ENCODE measurements at places on chromosomes 3 and 15.
A peak's percentile ranks its signal among the peaks of the same experiment; 100 is the strongest.

- DNase-seq: no peak
These were observed 4.1 kb downstream of the FGD5 start for GRCh38 chr3:14822670-14823390.

DNA sequence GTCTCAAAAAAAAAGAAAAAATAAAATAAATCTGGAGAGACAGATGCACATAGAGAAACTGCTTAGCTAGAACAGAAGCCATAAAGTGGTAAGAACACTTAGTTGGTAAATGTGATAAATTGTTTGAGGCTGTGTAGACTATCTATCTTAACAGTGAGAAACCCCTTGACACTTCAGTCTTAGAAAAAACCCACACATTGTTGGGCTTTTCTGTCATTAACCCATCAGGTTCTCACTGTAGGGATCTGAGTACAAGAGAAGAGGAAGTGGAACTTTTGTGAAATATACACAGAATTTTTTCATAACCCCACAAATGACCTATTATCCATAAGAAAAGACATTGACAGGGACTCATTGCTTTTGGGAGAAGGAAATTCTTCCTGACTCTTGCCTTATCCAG lies 24.4 kb downstream of the TP63 start:
- no peak for DNase-seq

- no peak for DNase-seq
These were observed 10.3 kb downstream of the ATG7 start for GRCh38 chr3:11282250-11283138.

DNA sequence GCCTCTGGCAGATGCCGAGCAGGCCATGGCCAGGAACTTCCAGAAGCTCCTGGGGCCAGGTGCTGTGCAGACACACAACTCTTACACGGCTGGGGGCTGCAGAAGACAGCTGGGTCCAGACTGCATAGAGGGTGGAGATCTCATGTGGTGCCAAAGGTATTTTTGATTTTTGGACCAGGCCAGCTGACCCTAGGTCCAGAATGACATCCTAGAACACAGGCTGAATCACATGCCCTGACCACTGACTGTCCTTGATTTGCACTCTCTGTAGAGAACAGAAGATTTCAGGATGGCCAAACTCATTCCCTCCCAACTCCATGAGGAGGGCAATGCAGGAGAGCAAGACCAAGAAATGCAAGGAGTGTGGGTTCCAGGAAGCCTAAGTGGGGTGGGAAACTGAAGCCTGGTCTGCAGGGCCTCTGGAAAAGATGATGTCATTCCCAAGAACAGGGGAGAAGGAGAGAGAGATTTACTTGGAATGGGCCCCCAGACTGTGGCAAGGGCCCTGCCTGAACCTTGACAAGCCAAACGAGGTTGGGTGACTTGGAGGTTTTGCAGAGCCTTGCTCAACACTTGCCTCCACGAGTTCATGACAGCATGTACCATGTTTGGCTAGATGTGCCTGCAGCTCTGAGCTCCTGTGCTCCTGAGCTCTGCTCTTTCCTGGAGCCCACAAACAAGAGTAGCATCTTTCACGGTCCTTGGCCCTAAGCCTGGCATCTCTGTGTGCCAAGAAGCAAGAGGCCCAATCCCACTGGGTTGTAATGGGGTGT lies 38.5 kb upstream of the CTSH start:
- DNase-seq: no peak

DNA sequence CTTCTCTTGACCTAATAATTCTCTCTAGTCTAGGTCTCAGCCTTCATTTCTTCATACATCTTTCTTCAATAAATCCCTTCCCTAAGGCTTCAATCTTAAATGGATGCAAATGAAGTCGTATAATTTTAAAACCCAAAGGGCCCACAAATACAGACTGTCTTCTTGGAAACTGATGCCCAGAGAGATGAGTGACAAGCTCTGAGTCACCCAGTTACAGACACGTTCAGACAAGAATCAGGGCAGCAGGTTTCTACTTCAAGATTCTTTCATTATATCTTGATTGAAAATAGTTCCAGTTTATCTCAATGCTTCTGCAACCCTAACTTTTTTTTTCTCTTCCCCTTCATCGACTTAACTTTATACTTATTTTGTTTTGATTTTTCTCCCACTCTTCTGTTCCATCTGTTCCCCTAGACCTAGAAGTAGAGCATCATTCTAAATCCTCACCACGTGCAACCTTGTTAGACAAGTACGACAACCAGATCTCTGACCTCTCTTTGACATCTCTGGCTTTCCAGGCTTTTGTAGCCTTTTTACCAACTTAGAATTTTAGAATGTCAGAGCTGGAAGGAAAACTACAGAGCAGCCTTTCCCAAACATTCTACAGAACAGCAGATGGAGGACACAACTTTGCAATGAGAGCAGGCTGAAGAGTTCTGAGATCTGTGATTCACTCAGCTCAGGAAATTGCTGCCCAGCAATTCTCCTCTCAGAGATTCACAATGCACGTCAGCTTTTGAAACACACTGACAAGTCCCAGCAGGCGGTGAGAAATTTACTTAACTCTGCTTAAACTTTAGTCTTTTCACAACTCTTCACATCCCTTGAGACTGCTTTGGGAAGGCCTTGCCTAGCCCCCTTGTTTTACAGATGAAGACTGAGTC lies 25.3 kb downstream of the NCEH1 start:
- DNase-seq: no peak

- no peak for DNase-seq
These were observed 19.4 kb downstream of the RBP1 start for GRCh38 chr3:139519998-139520737.

DNA sequence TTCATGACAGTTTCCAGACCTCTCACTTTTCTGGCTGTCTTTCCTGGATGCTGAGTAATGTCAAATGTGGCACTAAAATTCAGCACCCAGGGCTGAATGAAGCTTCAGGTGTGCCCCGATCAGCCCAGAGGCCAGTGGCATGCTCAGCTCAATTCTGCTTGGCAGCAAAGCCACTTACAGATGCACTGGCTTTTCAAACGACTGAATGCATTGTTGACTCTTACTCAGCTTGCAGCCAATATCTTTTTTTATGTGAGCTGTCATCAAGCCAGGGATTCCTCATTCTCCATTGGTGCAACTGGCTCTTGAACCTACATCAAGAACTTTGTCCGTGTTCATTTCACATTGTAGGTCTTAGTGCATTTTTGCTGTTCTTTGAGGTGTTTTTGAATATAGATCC lies 60.7 kb downstream of the ZDHHC19 start:
- DNase-seq: no peak

DNA sequence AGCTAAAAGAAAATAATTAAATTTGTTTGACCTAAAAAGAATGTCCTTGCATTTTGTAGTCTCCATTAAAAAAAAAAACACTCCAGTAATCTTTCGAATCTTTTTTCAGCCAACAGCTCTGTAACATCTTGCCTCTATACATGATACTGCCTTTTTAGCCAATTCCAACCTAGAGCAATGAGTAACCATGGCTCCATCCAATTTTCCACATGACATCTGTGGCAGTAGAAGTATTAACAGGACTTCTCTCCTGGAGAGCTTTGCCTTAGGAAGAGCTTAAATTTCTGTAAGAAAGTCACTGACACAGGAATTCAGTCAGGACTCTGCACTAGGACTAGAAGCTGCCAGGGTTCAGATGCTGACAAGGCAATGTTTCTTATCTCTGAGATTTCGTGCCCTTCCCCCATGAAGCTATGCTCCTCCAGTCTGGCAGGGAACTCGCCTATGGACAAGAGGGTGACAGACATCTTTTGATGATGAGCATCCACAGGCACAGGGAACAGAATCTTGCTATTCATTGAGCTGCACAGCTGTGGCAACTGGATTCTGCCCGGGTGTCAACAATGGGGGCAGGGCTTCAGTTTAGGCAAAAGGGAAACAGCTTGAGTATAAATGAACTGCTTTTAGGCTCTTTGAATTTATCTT lies 81.8 kb downstream of the ALCAM start:
- no peak for DNase-seq

GRCh38 chr3:7263347-7264195 lies 402.7 kb downstream of the GRM7 start:
- DNase-seq: no peak

DNA sequence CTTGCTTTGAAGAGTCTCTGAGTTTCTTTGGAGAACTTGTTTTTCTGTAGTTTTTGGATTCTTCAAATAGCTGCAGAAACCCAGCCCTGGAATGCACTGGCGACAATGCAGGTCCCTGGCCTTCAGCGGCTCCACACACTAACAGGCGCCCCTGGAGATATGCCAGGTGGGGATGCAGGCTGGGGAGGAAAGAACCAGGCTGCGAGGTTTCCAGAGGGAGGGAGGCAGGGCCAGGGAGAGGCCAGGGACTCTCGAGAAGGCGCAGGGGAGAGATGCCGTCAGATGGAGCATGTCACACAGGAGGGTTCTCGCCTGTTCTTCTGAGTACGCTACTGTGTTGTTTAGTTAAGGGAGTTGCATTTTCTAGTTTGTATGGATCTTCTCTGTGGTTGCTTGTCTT lies 283.1 kb downstream of the GABRG3 start:
- no peak for DNase-seq

DNA sequence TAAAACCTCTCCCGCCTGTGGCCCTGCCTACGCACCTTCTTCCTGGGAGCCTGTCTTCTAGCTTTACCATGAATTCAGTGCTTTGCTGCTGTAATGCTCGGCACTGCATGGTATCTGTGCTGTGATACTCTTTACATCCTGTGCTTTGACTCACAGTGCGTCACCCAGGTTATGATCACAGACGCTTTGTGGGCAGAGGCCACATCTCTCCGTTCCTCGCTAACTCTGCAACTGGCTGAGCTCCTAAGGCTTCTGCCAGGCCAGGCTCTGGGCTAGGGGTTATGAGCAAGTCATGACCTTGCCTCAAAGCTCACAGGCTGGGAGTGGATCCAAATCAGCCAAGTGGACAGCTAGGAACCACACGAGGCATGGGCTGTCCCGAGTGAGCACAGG lies 23.2 kb downstream of the SPTBN5 start:
- DNase-seq: no peak

- no peak for DNase-seq
These were observed 15.5 kb upstream of the CMTM7 start for GRCh38 chr3:32376115-32376514.

GRCh38 chr3:123683505-123684154 lies 98.8 kb upstream of the HACD2 start:
- DNase-seq: no peak

- no peak for DNase-seq
These were observed 36.8 kb upstream of the SEC13 start for GRCh38 chr3:10357592-10358308.

GRCh38 chr15:74696398-74696729 lies 540 bp upstream of the EDC3 start:
- no peak for DNase-seq

- DNase-seq: peak; percentile 15
These were observed 3.4 kb downstream of the PARP9 start for GRCh38 chr3:122560680-122561079.

DNA sequence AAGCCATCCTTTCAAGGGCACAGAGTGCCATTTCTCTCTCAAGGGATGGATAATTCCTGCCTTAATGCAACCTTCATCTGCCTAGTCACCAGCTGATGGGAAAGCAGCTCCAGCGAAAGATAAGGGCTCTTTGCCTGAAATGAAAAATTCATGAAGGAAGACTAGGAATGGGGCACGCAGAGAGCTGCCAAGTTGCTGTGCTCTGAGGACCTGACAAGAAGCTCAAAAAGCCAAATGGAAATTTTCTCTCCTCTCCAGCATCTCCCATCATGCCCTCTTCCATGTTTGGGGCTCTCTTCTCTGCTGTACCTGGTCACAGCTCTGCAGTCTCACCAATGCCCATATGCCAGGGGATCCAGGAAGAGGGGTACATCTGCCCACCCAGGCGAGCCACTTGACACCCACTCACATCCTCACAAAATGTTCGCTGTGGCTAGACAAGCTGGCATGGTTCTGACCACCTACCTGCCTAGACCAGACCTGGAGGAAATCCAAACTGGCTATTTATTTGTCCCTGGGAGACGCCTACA lies 29.3 kb upstream of the ABHD2 start:
- DNase-seq: no peak

- DNase-seq: no peak
These were observed 57.3 kb upstream of the PLSCR4 start for GRCh38 chr3:146308222-146308621.

DNA sequence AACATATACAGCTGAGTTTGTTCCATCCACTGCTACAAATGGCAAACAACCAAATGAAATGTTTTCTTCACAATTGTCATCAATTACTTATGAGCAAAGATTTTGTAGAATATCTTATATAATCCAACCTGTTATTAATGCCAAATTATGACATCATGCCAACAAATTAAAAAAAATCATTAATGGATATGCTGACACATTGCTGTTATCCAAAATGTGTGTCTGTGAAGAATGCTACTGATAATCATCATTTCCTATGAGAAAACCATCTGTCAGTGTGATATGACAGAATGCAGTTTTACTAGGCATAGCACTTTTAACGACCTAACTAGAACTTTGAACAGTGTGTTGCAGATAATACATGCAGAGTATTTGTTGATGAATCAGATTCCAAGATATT lies 556.5 kb upstream of the KCNMB2 start:
- DNase-seq: no peak

DNA sequence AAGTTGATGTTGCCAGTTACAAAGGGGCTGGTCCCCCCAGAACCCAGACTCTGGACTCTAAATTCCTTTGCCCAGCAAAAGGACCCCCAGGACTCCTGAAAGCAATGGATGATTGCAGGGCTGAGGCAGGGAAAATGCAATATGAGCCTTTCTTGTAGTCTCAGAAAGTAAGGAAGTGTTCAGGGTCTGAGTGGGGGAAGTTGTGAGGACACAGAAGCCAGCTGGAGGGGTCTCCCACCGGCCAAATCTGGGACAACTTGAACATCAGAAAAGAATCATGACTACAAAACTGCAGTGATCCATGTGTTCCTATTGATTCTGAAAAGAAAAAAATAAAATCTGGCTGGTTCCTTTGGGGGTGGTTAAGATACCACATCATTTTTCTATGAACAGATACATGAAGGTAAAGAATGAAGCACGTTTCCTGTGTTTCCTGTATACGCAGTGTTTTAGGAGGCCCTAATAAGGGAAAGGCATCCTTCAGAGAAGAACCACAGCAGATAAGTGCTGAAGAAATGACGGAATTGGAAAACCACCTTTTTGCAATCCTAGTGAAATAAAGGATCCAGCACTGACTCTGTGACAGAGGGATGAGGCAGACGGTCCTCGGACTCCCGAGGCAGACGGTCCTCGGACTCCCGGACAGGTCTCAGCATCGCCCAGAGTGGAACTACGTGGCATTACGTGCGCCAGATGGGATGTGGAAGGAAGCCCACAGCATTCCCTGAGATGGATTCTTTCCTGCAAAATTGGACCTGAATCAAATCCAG lies 22.2 kb upstream of the GRIP2 start:
- DNase-seq: no peak

- no peak for DNase-seq
These were observed 27.8 kb upstream of the SPTBN5 start for GRCh38 chr15:41921639-41922038.

GRCh38 chr3:126921085-126921824 lies 61.7 kb upstream of the PLXNA1 start:
- DNase-seq: no peak

GRCh38 chr3:152574461-152575079 lies 260.4 kb upstream of the P2RY1 start:
- DNase-seq: no peak

- DNase-seq: no peak
These were observed 79.1 kb upstream of the CGNL1 start for GRCh38 chr15:57297163-57297593.
